ENCODE measurements at places on chromosomes 11 and 22.

DNA sequence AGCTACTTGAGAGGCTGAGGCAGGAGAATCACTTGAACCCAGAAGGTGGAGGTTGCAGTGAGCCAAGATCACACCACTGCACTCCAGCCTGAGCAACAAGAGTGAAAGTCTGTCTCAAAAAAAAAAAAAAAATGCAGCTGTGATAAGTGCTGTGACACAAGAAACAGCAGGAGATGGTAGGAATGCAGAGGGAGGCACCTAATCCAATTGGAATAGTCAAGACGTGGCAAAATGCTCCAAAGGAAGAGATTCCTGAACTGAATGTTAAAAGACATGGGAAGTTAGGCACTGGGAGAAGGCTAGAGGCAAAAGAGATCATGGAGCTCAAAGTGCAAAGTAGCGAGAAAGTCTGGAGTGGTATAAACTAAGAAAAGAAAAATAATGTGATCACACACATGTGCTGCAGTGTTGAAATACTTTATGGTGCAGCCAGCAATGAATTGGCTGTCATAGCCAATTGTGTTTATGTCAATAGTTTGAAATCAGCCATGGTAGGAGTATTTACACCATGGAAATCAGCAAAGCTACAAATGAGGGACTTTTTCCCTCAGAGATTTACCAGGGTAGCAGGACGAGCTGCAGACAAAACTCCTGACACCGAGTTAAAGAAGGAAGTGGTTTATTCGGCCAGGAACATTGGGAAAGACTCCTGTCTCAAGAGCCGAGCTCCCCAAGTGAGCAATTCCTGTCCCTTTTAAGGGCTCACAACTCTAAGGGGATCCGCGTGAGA, 40.9 kb upstream of the LIPT2 start:
- DNase-seq = no peak

DNA sequence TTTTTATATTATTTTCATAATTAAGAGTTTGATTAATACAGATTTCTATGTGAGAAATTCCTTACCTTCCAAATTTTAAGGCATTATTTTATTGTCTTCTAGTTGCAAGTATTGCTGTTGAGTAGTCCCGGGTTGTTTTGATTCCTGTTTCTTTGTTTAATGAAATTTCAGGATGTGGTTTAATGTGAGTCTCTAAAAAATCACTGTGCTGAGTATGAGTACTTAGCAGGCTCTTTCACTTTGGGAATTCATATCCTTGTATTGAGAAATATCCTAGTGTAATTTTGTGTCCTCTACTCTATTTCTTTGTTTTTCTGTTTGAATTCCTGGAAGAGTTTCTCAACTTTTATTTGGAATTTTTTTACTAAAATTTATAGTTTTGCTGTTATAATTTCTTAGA, 113.2 kb downstream of the TMEM135 start:
- DNase-seq = no peak

GRCh38 chr11:16979703-16980622, 34.3 kb downstream of the PLEKHA7 start:
- no peak for DNase-seq

DNA sequence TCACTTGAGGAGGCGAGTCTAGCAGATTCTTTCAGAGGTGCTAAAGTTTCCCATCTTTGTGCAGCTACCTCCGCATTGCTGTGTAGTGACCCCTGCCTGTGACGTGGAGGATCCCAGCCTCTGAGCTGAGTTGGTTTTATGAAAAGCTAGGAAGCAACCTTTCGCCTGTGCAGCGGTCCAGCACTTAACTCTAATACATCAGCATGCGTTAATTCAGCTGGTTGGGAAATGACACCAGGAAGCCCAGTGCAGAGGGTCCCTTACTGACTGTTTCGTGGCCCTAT, 8.9 kb upstream of the SAMM50 start:
- DNase-seq = no peak

GRCh38 chr11:12461516-12461915, 84.1 kb downstream of the PARVA start:
- DNase-seq = no peak

- DNase-seq = no peak
Measured at GRCh38 chr11:129917231-129917630, 21.9 kb upstream of the NFRKB start.

- no peak for DNase-seq
Measured at GRCh38 chr11:13596611-13597326, 71.7 kb upstream of the FAR1 start.

GRCh38 chr11:44928816-44929215, 21.9 kb downstream of the TP53I11 start:
- no peak for DNase-seq

DNA sequence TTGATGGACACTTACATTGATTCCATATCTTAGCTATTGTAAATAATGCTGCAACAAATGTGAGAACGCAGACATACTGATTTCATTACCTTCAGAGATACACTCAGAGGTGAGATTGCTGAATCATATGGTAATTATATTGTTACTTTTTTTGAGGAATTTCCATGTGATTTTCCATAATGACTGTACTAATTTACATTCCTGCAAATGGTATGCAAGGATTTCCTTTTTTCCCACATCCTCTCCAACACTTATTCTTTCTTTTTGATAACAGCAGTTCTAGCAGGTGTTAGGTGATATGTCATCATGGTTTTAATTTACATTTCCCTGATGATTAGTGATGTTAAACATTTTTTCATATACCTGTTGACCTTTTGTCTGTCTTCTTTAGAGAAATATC, 207.7 kb downstream of the C11orf87 start:
- no peak for DNase-seq

GRCh38 chr11:75796091-75796435, 18.9 kb upstream of the UVRAG start:
- DNase-seq = no peak

GRCh38 chr11:109192864-109193263, 229.1 kb upstream of the C11orf87 start:
- no peak for DNase-seq

- peak; percentile 86 for DNase-seq
Measured at GRCh38 chr11:118917481-118918127, 8.1 kb downstream of the BCL9L start.

GRCh38 chr22:22344430-22344829, 99.8 kb downstream of the VPREB1 start:
- no peak for DNase-seq

- peak; percentile 90 for DNase-seq
Measured at GRCh38 chr22:35023692-35024363, 42.1 kb upstream of the ISX start.

GRCh38 chr11:76699451-76700091, 29.0 kb upstream of the LRRC32 start:
- DNase-seq = no peak

- DNase-seq = no peak
Measured at GRCh38 chr11:2574043-2574552, 125.7 kb downstream of the KCNQ1OT1 start.

DNA sequence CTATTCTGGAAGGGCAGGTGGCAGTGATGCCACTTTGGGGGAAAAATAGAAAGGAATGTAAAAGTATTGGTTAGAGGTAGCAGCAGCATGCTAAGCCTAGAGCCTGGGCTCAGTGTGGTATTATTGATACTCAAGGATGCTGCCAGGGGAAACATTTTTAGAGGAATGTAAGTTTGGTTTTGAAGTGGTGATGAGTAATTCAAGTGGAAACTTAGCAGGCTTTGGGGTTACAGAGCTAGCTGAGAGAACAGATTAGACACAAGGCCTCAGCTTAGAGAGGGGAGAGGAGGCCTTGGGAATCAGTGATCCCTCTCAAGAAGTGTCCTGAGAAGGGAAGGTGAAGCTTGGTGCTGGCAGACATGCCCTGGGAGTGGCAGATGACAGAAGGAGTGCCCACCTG, 32.9 kb upstream of the DDI1 start:
- DNase-seq = no peak

GRCh38 chr22:25110596-25110845, 89.1 kb upstream of the CRYBB3 start:
- DNase-seq = no peak

All from activated CD4-positive, alpha-beta T cell treated with anti-CD3 and anti-CD28 coated beads, Interleukin-2, amount 10 ng/mL, durations not matched to agents 24 days and 14 days (primary cell).